ENCODE measurements at places on chromosomes 7 and 10. TPM values are rescaled to one million over a fixed set of nuclear protein-coding genes. Genes with fewer than 3 reads are reported as not detected.

- DNase-seq: no peak
Measured at GRCh38 chr7:142899661-142900060, 14.1 kb upstream of the TRPV6 start.

DNA sequence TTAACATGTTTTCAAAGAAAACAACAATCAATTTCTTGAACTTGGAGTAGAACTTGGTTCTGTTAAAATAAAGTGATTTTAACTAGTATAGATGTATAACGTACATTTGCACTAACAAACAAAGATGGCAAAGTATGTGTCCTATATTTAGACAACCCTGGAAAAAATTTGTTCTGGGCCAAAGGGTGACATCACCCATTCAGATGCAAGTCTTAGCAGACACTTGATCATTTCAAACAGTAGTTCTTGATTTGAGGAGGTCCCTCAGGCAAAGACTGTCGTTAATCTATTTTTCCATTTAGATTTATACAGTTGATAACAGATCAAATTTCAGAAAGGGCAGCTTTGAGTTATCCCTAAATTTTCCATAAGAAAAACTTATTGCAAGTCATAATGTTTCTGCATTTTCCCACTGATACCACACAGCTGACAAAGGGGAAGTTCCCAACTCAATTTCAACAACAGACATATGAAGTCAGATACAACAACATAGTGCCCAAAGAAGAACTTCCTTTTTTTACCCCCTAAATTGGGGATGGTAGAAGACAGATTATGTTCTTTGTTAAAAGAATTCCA, 5.2 kb downstream of the NMT2 start:
- no peak for DNase-seq

- DNase-seq: peak; percentile 38
Measured at GRCh38 chr7:120554960-120555571, 282.1 kb downstream of the KCND2 start.

Gene ACTL6B
- not detected for total RNA-seq

DNA sequence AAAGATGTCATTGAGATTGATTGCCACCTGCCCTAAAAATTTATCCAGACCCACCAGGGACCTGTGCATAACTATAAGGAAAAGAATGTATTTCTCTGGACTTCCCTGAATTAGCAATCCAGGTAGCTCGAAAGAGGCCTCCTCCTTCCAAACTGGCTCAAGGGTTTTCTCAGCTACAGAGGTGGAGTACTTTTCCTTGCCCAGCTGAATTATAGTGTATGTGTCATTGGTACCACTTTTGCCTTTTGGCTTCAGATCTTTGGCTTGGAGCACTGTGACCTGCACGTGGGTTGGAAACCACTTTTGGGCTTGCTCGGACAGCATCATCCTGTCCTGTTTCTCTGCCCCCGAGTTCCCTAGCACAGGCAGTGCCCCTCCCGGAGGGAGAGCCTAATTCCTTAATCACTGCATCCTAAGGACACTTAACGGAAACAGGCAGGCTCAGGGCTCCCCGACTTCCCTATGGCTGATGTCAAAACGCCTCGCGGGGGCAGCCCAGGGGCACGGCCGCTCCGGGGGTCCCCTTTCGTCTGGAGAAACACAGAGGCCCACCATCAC, 825 bp downstream of the RAB11FIP2 start:
- peak; percentile 51 for DNase-seq

Gene PDE6C
- total RNA-seq: not detected

- peak; percentile 48 for DNase-seq
Measured at GRCh38 chr10:26725837-26726727, 28.6 kb downstream of the PDSS1 start.

Measured in adrenal gland (tissue), 19 donors.